NCI-H69 (cell line): ENCODE measurements at places on chromosomes 7 and 10.

- DNase-seq, result no peak
Measured at GRCh38 chr7:101669307-101669706, 40.2 kb upstream of the MYL10 start.

DNA sequence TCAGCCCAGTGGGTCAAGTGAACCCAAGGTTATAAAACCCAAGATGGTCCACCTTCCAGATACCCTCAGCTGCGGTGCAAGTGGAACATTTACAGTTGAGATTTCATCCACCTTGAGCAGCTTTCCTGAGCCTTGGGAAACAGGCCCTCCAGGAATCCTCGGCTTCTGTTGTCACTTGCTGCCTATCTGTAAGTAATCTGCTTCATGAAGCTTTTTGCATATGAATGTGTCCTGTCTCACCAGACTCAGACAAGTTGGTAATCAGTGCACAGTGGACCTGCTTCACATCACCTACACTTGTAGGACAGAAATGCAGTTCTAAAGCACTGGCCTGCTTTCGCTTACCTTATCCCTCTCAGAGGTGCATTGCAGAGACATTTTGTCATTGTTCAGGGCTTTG lies 80.3 kb downstream of the FAM185A start:
- DNase-seq, result no peak

- DNase-seq, result peak; percentile 54
Measured at GRCh38 chr7:144534655-144535395, 131.3 kb upstream of the NOBOX start.

DNA sequence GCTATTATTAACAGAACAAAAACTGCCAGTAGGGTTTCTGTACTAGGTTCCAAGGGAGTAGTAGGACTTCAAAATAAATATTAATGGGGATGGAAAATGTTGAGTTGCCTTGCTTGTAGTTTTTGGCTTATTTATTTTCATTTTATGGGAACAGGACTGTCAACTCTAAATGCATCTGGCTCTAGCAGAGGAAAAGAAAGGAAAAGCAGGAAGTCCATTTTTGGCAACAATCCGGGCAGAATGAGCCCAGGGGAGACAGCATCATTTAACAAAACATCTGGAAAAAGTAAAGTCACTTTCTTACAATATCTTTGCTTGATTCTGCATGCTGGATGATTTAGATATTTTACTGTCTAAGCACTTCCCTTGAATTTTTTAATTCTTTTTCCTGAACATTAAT lies 69.4 kb downstream of the NOC3L start:
- DNase-seq, result no peak

- DNase-seq, result no peak
Measured at GRCh38 chr7:158811461-158811860, 17.8 kb downstream of the ESYT2 start.

- DNase-seq, result no peak
Measured at GRCh38 chr10:99528494-99529441, 4.0 kb upstream of the NKX2-3 start.

DNA sequence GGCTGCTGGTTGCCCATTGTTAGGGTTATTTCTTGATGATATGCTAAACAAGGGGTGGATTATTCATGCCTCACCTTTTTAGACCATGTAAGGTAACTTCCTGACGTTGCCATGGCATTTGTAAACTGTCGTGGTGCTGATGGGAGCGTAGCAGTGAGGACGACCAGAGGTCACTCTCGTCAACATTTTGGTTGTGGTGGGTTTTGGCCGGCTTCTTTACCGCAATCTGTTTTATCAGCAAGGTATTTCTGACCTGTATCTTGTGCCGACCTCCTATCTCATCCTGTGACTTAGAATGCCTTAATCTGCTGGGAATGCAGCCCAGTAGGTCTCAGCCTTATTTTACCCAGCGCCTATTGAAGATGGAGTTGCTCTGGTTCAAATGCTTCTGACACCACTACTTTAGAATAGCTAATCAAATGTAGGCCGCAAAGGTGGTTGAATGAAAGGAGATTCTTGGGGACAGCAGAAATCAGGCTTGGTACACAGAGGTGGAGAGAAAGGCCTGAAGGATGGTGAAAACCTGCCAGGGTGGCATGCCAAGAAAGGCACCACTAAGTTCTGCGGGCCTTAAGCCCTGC lies 17.9 kb upstream of the SMO start:
- no peak for DNase-seq

DNA sequence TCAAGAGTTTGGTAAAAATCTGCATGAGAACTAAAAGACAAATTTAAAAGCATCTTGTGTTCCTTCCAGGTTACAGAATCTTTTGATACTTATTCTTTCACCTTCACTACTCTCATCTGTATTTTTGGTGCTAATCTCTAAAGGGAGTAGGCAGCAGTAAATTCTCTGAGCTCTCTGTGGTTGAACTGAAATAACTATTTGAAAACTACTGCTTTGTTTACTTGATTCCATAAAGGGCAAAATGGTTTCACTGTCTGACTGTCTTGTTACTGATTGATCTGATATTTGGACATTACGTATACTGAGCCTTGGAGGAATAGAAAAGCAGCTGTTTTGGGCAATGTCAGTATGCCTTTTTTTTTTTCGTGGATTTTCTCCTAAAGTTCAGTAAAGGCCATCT lies 103.3 kb downstream of the CHRM2 start:
- no peak for DNase-seq

GRCh38 chr10:33817605-33818004 lies 483.1 kb upstream of the NRP1 start:
- DNase-seq, result no peak

- peak; percentile 19 for DNase-seq
Measured at GRCh38 chr7:118626739-118627138, 402.2 kb downstream of the ANKRD7 start.

- no peak for DNase-seq
Measured at GRCh38 chr7:137932881-137933269, 69.0 kb downstream of the CREB3L2 start.

- DNase-seq, result no peak
Measured at GRCh38 chr10:119201233-119201632, 6.1 kb upstream of the GRK5 start.

GRCh38 chr7:31938650-31939049 lies 131.6 kb downstream of the PDE1C start:
- DNase-seq, result no peak

DNA sequence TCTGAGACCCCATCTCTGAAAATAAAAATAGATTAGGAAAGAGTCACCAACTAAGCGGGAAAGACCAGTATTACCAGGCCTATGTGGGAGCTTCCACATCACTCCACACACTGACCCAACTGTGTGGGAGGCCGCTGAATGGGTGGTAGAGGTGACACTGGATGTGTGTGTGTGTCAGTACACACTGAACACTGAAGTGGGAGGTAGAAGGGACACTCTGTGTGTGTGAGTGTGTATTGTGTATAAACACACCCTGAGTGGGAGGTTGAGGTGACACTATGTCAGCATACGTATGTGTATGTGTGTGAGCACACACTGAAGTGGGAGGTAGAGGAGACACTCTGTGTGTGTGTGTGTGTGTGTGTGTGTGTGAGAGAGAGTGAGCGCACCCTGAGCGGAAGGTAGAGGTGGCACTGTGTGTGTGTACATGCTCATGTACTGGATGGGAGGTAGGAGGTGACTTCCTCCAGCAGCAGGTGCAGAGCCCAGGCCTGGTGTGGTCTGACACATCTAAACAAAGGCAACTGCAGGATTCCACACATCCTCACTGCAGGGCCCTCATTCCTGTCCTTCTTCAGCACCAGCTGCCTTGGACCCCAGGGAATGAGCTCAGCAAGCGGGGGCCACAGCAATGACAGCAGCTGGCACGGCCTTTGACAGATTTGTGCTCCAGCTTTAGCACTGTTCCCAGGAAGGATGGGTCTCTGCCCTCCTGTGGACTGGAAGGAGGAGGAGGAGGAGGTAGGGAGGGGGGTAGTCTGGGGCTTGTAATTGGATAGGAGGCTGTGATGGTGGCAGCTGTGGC lies 26.5 kb upstream of the RBM20 start:
- peak; percentile 59 for DNase-seq

DNA sequence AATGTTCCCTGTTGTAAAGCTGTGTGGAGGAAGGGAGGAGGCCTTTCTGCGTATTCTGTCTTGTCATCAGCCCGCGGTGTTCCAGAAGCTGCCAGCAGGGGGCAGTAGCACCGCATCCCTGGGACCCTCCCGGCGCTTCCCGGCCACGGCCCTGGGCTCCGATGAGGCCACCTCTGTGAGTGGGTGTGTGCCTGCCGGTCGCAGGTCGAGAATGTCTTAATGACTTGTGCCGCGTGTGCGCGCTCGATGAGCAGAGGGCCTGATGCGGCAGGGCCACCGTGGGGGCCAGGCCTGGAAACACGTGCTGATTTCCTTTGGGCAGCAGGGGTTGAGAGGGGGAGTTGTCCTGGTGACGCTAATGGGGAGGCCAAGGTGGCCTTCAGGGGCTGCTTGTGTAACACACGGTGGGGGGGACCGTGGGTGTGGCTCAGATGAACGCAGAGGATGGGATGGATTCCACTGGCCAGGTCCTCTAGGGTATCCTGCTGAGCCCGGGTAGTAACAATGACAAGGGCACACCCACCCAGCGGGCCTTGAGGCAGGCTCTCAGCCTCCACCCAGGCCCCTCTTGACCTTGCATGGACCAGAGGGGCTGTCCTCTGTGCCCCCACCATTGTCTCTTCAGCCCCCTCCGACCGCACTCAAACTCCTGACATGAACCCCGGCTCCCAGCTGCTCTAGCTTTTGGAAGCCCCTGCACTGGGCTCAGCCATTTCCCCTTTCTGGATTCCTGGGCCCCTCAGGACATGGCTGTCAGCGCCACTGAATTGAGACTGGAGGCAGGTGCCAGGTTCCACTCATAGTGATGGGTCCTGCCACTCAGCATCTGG lies 135.9 kb upstream of the PODXL start:
- DNase-seq, result peak; percentile 64
